ENCODE measurements at places on chromosomes 12 and 14. TPM values are rescaled to one million over a fixed set of nuclear protein-coding genes. Genes with fewer than 3 reads are reported as not detected.

DNA sequence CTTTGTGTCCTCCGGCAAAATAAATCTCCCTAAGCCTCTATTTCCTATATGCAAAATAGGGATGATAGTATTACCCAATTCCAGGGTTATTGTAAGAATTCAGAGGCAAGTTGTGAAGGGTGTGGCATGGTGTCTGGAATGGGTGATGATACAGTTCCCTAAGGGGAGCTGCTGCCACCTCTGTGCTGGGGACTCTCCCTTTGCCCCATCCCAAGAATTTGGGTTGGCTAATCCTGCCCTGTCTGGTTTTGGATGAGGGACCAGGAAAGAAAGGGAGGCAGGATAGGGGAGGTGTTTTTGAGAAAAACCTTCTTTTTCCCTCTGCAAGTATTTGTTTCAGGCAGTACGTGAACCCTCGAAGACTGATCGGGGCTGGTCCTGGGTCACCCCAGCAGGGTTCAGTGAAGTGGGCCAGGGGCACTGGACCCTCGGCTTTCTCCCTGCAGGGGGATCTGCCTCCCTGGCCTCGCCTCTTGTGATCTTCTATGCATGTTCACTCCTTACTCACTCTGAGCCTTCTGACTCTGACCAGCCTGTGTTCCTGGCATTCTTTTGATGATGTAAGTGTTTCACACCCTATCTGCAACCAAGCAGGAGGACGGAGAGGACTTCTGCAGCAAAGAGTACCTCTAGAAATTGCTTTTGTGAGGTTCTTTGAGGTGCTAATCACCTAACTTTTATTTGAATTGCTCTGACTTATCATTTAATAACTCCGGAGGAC lies 60.8 kb downstream of the RASSF3 start:
- peak overlapping the region; percentile 91 for H3K4me3 ChIP-seq
- H3K4me1 ChIP-seq = peaks cover 79% of the 10 kb centered on the region
- no peak for DNase-seq
- H3K27me3 ChIP-seq = no peaks in the 10 kb centered on the region

SERPINA5 gene
- total RNA-seq = not detected

GRCh38 chr14:74579447-74580274 lies 32.4 kb downstream of the LTBP2 start:
- peaks cover 20% of the 10 kb centered on the region for H3K4me1 ChIP-seq
- DNase-seq = no peak
- H3K36me3 ChIP-seq = no peaks in the 10 kb centered on the region
- H3K27ac ChIP-seq = peak overlapping the region; percentile 54
- peaks cover 38% of the 10 kb centered on the region for H3K27me3 ChIP-seq
- H3K4me3 ChIP-seq = peak overlapping the region; percentile 13

- H3K36me3 ChIP-seq = peaks cover 15% of the 10 kb centered on the region
- peaks cover 2% of the 10 kb centered on the region for H3K27me3 ChIP-seq
- H3K4me1 ChIP-seq = peaks cover 29% of the 10 kb centered on the region
- no peak for DNase-seq
- H3K4me3 ChIP-seq = peak overlapping the region; percentile 81
Observed at GRCh38 chr14:64464651-64465050, 648 bp upstream of the AKAP5 start.

- peaks cover 14% of the 10 kb centered on the region for H3K36me3 ChIP-seq
- no peak for DNase-seq
- no peaks in the 10 kb centered on the region for H3K4me1 ChIP-seq
Observed at GRCh38 chr12:101298426-101298825, 18.5 kb downstream of the UTP20 start.

SDS gene
- 0.36 TPM for total RNA-seq

- no peak overlapping the region for H3K27ac ChIP-seq
- H3K4me3 ChIP-seq = no peak overlapping the region
- H3K27me3 ChIP-seq = peaks cover 3% of the 10 kb centered on the region
- no peaks in the 10 kb centered on the region for H3K36me3 ChIP-seq
Observed at GRCh38 chr14:53692885-53693284, 263.7 kb downstream of the BMP4 start.
